Cardiac fibroblast (primary cell): ENCODE measurements at places on chromosomes 6 and 20.
A peak's percentile ranks its signal among the peaks of the same experiment; 100 is the strongest.

- DNase-seq = no peak
These were observed 122.5 kb downstream of the MTHFD1L start for GRCh38 chr6:150987855-150988464.

DNA sequence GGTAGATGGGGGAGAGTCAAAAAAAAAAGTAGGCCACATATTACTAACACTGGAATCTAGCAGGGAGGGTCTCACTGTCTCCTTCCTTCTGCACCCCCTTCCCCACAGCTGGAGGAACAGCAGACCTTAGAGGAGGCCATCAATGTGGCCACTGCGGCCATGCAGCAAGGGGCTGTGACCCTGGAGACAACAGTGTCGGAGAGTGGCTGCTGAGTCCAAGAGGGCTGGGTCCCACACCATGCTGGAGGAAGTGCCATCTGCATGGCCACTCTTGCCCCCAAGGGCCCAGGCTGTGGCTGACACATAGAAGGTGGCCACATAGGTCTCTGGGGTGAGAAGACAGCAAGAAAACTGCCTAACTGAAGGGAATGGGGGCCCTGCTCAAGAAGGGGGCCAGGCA, 2.6 kb upstream of the DEF6 start:
- DNase-seq = no peak

- no peak for DNase-seq
These were observed 239.6 kb downstream of the LRFN2 start for GRCh38 chr6:40347571-40348011.

- DNase-seq = no peak
These were observed 164.2 kb upstream of the PLN start for GRCh38 chr6:118383924-118384323.

- no peak for DNase-seq
These were observed 5.4 kb upstream of the FBXO30 start for GRCh38 chr6:145819994-145820393.

DNA sequence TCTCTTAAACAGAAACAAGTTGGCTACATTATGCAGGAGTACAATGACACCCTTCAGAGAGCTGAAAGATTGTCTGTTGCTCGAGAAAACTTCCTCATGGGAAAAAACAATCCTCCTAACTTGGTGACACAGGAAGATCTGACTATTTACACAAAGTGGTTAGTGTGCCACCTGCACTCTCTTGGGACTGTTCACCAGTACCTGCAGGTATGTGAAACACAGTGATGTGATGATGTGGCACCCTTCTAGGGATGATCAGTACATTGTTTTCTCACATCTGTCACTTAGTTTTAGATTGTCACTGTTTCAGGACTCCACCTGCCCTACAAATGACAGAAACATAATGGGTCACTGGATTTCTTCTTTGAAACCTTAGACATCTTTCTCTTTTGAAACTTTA, 101.8 kb downstream of the CEP57L1 start:
- no peak for DNase-seq

DNA sequence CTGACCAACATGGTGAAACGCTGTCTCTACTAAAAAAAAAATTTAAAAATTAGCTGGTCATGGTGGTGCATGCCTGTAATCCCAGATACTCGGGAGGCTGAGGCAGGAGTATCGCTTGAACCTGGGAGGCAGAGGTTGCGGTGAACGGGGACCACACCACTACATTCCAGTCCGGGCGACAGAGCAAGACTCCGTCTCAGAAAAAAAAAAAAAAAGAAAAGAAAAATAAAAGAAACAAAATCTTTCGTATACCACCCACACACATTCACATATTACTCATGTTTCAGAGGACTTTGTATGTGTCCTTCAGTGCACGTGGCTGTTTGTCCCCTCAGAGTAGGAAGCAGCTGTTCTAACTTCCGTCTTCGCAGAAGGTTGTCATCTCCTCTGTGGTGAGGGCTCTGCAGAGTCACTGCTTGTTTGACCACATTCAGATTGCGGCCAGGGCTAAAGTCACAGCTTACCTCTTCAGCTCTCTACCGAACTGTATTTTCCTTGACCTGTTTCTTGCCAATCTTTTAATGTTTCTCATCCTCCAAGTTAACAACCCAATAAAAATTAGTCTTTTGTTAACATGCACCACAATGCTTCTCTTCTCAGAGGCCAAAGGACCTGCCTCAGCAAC, 36.6 kb upstream of the HIVEP1 start:
- no peak for DNase-seq

DNA sequence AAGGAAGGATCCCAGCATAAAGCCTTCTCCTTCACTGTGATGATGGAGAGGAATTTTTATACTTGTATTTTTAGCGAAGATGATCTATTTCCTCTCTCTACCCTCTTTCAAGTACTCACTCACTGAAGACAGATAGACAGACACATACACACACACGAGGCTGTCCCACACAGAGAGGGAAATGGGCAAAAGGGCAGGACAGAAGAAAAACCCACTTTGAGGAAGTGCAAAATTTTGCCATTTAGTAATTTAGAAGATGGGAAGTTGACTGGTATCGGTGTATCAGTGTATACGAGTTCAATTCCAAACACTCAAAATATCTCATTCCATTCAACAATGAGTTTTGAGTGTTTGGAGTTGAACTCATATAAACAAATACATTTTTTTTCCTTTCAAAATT, 30.9 kb downstream of the HEBP2 start:
- DNase-seq = no peak

GRCh38 chr6:2626401-2626800, 124.3 kb downstream of the MYLK4 start:
- DNase-seq = peak; percentile 42

- DNase-seq = no peak
These were observed 616.9 kb upstream of the MAN1A1 start for GRCh38 chr6:119966484-119966883.

- DNase-seq = peak; percentile 70
These were observed 57.0 kb downstream of the SLX4IP start for GRCh38 chr20:10492065-10492464.

DNA sequence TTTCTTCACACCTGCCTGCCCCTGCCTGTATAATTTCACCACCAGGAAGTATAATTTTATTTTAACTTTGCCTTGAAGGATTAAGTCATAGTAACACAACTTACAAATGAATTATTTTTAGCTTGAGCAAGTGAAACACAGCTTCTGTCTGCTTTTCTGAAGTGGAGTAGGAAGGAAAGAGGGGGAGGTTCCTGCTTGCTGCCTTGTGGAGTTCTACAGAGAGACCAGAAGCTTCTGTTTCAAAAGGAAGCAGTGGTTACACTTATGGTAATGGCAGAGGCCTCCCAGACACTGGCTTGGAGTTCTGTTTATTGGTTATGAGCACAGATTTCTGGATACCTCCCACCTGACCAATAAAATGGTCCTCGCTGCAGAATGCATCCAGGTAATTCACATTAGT, 159.6 kb downstream of the TMEM200A start:
- DNase-seq = no peak

GRCh38 chr20:56429502-56429901, 17.4 kb downstream of the CASS4 start:
- DNase-seq = peak; percentile 61

GRCh38 chr6:88584581-88585275, 378.7 kb downstream of the RNGTT start:
- no peak for DNase-seq
